ENCODE measurements at places on chromosomes 2 and 18.

GRCh38 chr2:128465246-128466170 is 146.8 kb upstream of the HS6ST1 start:
- DNase-seq = no peak

GRCh38 chr2:30994227-30995056 is 143.8 kb downstream of the GALNT14 start:
- DNase-seq = no peak

- no peak for DNase-seq
These were observed 39.1 kb downstream of the DIPK1C start for GRCh38 chr18:74418023-74418422.

- no peak for DNase-seq
These were observed 51.3 kb upstream of the WIPF1 start for GRCh38 chr2:174648896-174649295.

GRCh38 chr2:33370636-33371265 is 105.7 kb upstream of the RASGRP3 start:
- DNase-seq = no peak

DNA sequence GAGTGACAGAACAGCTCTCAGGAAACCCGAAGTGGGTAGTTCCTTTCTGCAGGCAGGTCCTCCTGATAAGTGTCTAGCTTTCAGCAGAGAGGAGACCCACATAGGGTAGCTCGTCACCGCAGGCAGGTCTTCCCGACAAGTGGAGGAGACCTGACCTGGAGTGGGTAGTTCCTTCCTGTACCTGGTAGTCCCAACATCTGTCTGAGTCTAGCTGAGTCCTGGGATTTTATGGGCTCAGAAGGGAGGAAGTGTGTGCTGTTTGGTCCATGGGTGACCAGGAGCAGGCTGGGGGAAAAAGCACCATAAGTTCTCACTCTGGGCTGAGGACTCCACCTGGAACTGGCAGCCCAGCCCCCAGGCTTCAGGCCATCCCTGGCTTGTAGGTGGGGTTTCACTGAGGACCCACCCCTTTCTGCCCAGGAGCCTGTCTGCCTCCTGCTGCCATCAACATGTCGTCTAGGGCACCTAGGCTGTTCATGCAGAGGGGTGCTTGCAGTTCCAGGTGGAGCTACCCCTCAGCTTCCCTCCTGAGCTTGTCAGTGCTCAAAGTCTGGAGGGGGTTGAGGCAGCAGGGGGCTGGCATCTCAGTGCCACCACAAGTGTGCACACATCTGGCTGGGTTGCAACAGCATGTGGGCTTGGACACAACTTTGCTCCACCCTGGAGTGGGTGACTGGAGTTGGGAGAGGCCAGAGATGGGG is 9.4 kb downstream of the DYSF start:
- no peak for DNase-seq

DNA sequence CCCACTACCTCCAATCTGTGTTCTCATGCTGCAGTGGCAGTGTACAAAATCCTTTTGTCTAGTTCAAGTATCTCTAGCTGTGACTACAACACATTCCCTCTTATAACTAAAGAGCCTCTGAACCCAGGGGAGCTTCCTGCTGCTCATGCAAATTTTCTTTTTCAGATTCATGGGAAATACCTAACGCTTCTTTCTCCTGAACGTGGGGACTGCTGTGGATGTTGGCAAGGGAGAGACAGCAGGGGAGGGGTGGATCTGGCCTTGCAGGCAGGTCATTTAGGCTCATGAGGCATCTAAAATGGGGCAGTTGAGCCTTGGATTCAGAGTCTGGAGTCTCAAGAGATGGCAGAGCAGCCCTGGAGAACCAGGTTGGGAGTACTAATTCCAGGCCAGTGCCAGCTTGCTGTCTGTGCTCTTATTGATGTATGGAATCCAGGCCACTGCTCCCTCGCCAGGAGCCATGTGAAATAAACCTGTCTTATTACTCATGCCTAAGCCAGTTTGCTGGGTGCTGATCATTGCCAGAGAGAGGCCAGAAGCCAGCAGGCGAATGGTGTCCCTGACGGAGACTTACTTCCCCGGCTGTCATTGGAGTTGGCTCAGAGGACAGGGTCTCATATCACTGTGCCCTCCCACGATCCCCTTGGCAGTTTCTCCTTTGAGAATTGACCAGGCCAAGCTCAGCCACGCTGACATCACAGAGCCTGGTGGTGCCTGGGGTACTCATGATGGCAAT is 29.2 kb upstream of the TNP1 start:
- no peak for DNase-seq

DNA sequence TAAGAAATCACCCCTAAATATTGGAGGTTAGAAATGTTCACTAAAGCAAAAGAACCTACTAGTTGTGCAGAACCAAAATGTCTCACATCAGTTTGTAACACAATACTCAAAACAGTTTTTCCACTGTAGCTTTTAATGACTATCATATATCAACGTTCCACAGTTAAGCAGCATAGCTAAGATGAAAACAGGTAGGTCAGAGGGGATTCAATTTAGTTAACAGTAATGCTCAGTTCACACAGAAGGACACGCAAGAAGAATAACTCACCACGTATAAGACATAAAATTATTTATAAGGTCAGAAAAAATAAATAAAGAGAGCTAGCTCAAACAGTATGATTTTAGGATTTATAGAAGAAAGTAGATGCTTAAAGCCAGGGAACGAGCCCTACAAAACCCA is 118.9 kb upstream of the CCDC150 start:
- DNase-seq = no peak

DNA sequence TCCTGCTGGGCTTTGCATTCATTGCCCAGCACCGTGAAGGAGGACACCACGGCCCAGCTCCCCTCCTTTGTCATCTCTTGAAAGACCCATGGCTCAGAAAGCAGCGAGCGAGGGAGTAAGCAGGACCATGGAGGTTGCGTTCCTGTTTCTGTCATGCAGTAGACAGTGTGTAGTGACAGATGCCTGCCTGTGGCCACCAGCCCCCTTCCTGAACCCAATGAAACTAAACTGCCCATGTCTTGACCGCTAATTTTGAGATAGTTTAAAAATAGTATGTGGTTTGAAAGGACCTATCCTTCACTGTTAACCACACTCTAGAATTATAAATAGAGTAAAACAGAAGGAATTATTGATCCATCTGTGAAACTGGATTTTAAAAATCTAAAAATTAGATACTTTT is 88.2 kb downstream of the ASAP2 start:
- DNase-seq = no peak

DNA sequence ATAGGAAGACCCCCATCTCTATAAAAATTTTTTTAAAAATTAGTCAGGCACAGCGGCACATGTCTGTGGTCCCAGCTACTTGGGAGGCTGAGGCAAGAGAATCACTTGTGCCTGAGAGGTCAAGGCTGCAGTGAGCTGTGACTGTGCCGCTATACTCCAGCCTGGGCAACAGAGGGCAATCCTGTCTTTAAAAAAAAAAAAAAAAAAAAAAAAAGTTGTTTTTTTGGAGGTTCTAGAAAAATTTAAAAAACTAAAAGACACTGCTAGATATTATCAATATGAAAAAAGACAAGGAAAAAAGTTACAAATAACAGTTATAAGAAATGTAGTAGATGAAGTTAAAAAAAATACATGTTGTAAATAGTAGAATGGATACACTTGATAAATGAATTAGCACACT is 56.1 kb upstream of the C2orf15 start:
- no peak for DNase-seq

- peak; percentile 53 for DNase-seq
These were observed 3.6 kb upstream of the DLX2 start for GRCh38 chr2:172106108-172106961.

DNA sequence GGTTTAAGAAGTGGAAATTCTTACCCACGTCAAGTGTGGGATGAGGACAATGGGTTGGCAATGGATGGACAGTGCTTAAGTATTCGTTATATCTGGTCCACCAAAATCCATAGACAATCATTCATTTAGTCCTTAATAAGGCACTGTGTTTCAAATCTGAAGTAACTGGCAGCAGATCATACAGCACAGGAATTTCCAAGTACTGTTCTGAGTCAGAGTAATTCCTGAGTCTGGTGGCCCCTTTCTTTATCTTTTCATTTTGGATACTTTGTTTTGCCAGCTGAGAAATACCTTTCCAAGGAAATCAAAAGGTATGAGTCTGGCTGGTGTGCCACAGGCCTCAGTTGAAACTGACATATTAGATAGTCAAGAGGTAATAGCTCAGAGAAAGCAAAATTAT is 31.4 kb upstream of the CCDC102B start:
- no peak for DNase-seq

DNA sequence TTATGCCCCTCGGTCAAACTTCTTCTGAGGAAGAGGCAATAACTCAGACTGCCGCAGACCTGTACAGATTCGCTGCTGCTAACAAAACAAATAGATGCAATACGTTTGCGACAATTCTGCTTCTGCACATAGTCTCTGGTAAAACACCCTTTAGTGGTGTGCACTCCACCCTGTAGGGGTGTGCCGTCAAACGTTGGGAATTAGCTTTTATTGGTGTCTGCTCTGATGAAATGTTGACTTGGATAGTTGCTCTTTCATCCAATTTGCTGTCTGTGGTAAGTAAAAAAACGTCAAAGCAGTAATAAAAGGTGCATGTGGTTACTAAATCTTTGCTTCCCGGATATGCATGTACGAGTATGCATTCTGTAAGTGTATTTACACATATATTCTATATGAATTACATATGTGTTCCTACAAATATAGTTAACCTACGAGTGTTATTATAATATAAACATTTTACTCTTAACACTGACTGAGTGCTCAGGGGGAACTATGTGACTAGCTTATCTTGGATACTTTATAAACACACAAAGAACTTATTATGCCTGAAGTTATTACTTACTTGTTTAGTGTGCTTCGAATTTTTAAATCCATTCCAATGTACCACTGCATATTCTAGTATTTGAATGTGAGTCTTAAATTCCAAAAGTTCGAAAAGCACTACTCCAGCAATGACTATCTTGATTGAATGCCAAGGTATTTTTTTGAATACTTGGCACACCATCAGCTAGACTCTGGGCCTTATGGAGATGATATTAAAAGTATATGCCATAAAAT is 610.2 kb downstream of the ZEB2 start:
- DNase-seq = no peak

DNA sequence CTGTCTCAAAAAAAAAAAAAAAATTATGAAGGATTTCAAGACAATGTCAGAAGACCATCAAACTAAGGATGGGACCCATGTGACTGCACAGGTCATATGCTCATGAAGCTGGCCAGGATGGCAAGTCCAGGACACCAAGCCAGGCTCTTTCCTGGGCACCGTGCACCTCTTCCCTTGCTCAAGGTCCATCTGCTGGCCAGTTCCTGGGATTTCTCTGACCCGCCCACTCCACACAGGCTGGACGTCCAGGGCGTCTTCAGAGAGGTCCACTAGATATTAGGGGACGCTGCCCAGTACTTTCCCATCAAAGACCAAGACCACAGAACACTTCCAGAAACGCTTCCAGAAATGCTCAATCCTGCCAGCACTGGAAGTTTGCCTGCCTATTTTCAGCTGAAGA is 14.3 kb downstream of the TEX44 start:
- no peak for DNase-seq

GRCh38 chr2:42060718-42061619 is 13.1 kb downstream of the PKDCC start:
- DNase-seq = no peak

DNA sequence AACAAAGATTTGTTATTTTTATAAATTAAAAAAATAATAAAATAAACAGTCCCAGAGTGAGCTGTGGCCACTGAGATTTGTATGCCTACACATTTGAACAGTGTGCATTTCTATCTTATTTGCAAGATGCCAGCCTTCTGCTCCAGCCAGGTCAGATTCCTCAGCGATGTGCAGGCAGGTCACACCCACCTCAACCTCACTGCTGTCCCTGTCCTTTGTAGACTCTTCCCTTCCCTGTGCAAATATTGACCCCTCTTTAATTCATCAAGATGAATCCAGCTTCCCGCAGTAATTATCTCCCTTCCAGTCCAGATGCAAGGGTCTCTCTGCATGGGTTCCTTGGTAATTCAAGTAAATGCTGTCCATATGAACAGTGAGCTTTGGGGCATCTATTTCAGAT is 256.2 kb downstream of the PIEZO2 start:
- DNase-seq = no peak

- DNase-seq = no peak
These were observed 224.3 kb upstream of the SMAD7 start for GRCh38 chr18:49175071-49175470.

DNA sequence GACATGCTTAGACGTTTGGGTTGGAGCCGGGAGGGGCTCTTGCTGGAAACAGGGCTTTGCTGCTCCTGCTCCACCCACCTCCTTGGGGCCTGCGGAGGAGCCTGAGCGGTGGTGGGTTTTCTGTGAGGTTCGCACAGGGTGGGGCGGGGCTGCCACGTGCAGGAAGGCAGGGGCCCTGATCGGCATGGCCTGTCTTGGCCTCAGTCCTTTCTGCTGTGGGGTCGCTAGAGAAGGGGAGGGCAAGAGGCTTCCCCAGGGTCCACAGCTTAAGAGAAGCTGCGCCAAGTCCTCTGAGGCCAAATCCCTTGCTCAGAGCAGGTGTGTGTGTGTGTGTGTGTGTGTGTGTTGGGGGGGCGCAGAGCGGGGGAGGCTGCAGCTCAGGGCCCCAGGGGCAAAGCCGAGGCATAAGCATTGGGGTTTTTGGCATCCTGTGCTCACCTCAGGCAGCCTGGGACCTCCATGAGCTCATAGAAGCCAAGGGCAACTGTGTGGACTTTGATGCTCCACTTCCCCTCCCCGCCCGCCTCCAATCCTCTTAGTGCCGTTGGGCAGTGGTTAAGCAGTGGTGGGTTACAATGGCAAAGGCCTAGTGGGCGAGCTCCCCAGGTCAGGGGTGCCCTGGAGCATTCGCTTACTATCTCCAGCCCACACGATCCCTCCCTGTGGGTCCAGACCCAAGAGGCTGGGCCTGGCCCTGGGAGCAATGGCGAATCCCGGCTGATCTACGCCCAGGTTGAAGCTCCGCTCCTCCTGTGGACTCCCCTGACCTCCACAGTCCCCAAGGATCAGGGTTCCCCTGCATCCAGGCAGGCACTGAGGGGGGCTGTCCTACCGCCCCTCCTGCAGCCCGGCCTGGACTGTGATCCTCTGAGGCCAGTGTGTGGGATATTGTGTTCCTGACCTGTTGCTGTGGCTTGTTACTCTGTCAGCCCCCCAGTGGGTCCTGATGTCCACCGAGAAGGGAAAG is 28.9 kb downstream of the TOGARAM2 start:
- peak; percentile 42 for DNase-seq

DNA sequence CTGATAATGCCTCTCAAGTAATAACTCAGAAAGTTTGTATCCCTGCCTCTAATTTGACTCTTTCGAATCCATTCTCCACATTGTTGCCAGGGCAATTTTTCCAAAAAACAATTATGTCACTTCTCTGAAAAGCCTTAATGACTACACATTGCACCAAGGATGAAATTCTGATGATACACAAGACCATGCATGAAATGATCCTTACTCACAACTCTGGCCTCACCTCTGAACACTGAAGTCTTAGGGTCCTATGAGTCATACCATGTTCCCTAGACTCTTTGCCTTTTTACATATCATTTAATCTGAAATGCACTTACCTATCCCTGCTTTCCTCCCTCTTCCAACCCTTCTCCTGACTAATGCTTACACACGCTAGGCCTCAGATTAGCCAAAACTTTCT is 51.0 kb downstream of the WDPCP start:
- DNase-seq = no peak
